ENCODE measurements at places on chromosomes 11 and 22. TPM values are rescaled to one million over a fixed set of nuclear protein-coding genes. Genes with fewer than 3 reads are reported as not detected.

The ZDHHC8 gene
- 22.8 TPM for total RNA-seq

The UBQLNL gene
- 0.32 TPM for total RNA-seq

The PVALB gene
- total RNA-seq: not detected

The KMT2A gene
- 19.1 TPM for total RNA-seq

The PGR gene
- not detected for total RNA-seq

The PANX3 gene
- not detected for total RNA-seq

The INPP5J gene
- 0.13 TPM for total RNA-seq

The B3GAT1 gene
- not detected for total RNA-seq

The CCDC15 gene
- total RNA-seq: 0.97 TPM

The PLA2G3 gene
- total RNA-seq: not detected

The NPAS4 gene
- total RNA-seq: not detected

The MEI1 gene
- total RNA-seq: 2.2 TPM

The ZNF280A gene
- not detected for total RNA-seq

The NCAM1 gene
- 1.8 TPM for total RNA-seq

The PDGFB gene
- total RNA-seq: not detected

The FADS2 gene
- 5.2 TPM for total RNA-seq

The MISFA gene
- total RNA-seq: not detected

The HEPHL1 gene
- total RNA-seq: not detected

The KIF18A gene
- total RNA-seq: 12.5 TPM

The NAALADL1 gene
- 40.7 TPM for total RNA-seq

All from GM23248 (cell line).